ENCODE measurements at places on chromosomes 2 and 18.

DNA sequence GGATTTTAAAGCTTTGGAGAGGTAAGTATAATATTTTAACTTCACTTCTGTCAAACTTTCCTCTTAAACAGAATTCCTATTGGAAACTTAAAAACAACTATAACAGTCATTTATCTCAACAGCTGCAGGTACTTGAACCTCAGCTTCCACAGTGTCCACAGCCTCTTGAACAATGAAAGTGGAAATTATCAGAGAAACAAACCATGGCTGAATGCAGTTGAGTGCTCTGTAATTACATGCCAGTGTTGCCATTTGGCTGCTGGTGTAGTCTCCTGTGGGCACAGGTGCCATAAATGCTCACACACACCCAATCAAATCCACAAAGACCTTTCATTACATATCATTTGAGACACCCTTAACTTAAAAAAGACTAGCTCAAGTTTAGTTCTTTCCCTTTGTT lies 125.1 kb downstream of the CPS1 start:
- DNase-seq: no peak

GRCh38 chr2:106358081-106358480 lies 110.1 kb downstream of the RGPD3 start:
- DNase-seq: no peak

- no peak for DNase-seq
Observed at GRCh38 chr2:194822097-194822496, 834.9 kb upstream of the SLC39A10 start.

DNA sequence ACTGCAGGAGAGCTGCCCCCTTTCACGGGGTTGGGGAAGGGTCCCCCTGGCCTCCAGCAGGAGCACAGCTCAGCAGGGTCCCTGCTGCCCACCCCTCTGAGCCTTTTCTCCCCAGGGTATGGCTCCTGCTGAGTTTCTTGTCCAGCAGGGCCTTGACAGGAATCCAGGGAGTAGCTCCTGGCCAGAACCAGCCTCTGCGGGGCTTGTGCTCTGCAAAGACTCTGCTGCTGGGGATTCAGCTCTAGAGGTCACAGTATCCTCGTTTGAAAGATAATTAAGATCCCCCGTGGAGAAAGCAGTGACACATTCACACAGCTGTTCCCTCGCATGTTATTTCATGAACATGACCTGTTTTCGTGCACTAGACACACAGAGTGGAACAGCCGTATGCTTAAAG lies 21.2 kb downstream of the FOSL2 start:
- DNase-seq: no peak

DNA sequence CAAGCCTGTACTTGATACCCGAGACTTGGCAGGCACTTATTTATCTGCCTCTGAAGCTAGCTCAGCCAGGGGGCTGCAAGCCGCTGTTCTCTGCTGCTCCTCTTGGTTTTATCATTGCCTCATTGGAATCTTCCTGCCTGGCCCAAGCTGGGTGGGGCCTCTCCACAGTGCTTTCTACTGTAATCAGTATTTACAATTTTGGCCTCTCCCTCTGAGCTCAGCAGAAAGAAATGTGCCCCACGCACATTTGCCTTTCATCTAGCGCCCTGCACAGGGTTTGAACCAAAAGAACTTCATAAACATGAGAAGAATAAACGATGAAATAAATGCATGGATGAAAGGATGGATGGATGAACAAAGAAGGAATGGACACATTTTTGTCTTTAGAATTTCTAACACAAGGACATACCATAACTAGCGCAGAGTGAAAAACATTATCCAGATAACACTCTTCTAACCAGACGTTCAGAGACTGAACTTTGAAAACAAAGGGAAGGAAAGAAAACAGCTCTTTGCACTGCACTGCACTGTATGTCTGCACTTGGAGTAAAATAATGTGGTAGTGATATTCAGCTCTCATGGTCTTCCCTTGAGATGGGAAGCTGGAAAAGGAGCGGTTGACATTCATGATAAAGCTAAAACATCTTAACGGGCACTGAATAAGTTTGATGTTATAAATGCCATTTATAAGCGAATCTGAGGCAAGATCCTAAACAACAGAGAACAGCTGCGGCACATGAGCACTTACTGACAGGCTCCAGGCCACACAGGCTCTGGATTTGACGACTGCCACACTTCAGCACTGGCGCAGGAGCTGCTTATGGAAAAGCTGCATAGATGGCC lies 86.8 kb upstream of the SP3 start:
- peak; percentile 81 for DNase-seq

GRCh38 chr2:176234940-176235339 lies 34.3 kb upstream of the MTX2 start:
- no peak for DNase-seq
